Hematopoietic multipotent progenitor cell (in vitro differentiated cells): ENCODE measurements at places on chromosomes 2 and 18.

DNA sequence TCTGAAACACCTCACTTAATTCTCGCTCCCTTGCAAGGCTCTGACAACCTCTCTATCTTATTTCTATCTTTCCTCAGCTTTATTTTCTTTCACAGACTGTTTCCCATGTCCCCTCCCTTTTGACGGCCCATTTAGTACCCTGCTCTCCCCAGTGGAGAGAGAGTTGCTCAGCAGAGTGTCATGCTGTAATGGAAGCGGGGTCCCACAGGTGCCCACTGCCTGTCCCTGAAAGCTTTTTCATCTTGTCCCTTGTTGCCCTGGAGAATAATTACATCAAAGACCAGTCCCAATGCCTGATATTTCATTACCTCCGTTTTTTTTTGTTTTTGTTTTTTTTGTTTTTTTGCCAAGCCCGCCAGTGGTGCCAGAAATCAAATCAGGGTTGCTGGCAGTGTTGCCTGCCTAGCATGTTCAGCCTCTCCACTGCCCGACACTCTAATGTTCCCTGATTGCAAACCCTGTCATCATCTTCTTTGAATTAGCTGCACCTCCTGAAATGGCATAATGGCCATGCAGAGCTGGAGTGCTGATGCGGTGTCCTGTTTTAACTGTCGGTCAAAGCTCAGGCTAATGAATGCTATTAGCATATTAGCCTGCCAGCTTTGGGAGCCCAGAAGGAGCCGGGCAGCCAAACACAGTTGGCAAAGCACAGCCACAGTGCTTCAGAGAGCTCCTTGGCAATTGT, 71.2 kb upstream of the CAVIN2 start:
- no peak for DNase-seq

GRCh38 chr2:6977113-6977741, 60.0 kb downstream of the RNF144A start:
- DNase-seq, result no peak

- no peak for DNase-seq
These were observed 26.3 kb downstream of the IRS1 start for GRCh38 chr2:226773291-226773690.

DNA sequence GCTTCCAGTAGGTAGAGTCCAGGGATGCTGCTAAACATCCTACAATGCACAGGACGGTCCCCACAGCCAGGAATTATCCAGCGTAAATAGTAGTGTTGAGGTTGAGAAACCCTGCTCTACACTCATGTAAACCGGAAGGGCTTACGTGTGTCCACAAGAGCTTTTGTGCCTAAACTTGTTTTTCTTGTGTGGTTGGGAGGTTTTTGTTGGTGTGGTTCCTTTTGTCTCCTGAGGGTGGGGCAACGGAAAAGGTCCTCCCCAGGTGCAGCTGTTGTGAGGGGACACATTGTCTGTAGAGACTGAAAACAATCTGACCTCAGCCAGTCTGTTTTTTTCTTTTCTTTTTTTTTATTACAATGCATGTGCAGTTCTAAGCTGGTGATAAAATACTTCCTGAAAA, 72.7 kb upstream of the MGAT5 start:
- peak; percentile 33 for DNase-seq
